ENCODE measurements at places on chromosomes 1 and 21.

DNA sequence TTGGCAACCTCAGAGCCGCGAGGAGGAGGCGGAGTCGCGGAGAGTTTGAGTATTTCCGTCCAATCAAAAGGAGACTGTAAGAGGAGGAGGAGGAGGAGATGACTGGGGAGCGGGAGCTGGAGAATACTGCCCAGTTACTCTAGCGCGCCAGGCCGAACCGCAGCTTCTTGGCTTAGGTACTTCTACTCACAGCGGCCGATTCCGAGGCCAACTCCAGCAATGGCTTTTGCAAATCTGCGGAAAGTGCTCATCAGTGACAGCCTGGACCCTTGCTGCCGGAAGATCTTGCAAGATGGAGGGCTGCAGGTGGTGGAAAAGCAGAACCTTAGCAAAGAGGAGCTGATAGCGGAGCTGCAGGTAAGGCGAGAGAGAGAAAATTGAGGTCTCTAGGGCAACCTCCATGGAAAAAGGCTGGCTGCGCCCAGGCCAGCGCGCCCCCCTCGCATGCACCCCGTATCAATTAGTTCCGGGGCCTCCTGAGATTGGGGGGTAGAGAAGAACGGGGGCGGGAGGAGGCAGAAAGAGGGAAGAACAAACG lies at the start of gene PHGDH:
Gene PHGDH (plus strand): TSS at position 131 of the 538 bp plus-strand sequence. CDS start 89 bp downstream, at position 220.
- peak; percentile 12 for DNase-seq

- DNase-seq = no peak
Observed at GRCh38 chr1:167197692-167198091, 23.0 kb upstream of the POU2F1 start.

DNA sequence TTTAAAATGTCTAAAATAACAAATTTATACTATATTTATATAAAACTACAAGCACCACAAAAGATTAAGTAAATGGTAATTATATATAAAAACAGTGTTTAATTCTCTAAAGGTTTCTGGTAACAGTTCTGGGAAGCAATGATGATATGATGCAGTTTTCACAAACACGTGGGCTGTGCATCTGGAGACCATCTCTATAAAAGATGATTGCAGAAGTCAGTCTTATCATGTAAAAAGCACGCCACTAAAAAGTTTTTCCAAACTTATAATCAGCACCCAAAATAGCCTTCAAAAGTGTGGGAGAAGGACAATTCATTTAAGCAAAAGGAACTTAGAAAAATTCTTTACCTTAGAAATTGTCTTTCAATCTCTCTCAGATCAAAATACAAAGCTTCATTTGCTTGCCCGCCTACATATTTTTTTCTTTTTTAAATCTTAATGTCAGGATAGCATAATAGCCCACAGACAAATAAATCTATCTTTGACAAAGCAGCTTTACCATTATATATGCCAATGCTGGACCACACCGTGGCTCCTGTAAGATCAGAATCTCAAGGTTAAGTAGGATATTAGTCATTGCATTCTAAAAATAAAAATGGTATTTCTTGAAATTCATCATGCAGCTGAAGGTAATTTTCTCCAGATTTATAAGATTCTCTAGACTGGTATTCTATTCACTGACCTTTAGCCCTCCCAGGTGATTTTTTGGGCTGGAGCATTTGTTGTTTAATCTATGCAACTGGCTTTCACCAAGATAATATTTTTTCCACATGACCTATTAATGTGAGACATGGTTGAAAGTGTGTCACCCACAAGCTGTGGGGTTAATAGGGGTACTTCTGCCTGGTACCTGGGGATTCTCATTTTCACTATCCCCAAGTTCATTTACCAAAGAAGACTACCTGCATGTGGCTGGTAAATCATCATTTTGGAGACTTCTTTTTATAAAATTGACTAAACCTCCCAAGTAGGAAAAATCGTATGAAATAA lies 189.6 kb upstream of the ST6GALNAC5 start:
- no peak for DNase-seq

DNA sequence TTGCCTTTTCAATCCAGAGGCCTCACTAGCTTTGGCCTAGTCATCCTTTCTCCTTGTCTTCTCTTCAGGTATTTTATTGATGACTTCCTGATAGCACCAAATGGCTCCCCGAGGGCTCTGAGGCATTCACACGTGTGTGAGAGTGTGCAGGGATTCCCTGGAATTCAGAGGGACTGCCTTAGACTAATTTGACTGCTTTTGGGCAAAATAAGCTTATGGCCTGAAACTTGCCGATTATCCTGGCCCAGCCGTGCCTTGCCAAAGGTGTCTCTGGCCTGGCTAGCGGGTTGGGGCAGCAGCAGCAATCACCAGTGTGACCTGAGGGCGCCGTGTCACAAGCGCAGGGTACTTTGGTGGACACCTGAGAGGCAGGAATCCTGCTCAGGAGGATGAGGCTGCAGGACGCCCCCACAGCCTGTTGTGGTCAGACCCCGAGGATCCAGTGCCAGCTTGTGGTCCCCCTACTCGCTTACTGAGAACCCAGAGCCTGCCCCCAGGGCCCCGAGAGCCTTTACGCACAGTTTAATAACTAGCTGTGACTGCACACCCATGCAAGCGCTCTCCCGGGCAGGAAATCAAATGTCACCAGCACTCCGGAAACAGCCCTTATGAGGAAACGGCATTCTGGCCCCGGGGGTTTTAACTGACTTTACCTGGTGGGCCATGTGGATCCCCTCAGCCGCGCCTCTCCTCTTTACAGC lies 62.8 kb upstream of the PDE9A start:
- DNase-seq = no peak

- DNase-seq = no peak
Observed at GRCh38 chr1:7519181-7519860, 251.8 kb upstream of the VAMP3 start.

GRCh38 chr1:18085387-18086074 lies 22.1 kb upstream of the IGSF21 start:
- no peak for DNase-seq

- DNase-seq = peak; percentile 67
Observed at GRCh38 chr1:182616130-182617013, 12.2 kb upstream of the RGS16 start.

GRCh38 chr1:235207209-235207565 lies 46.1 kb upstream of the RBM34 start:
- DNase-seq = no peak

DNA sequence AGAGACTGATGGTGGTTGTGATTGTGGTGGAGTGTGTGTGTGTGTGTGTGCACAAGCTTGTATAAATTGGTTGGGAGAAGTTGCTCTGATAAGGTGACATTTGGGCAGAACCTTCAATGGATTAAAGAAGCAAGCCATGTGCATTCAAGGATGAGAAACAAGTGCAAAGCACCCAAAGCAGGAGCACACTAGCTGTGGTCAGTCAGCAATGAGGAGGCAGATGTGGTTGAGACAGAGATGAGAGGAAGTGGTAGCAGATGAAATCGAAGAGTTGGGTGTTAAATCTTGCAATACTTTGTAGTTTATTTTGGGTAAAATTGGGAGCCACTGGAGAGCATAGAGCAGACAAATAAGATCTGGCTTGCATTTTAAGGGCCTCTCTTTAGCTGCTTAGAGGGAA lies 4.4 kb upstream of the PGBD5 start:
- DNase-seq = no peak

DNA sequence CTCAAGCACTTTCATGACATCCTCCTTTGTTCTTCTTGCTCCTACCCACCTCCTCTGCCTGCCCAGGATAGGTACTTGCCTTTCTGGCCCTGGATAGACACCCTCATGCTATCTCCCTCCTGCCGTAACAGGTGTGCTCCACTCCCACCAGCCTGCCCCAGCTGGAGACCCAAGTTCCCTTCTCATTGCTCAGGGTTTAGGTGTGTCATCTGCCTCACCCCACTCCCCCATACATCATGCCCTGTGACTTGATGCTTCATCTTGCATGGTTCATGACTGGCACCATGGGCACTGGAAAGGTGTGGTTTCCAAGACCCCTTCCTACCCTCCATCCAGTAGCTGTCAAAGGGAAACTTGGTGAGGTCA lies 5.9 kb downstream of the RHEX start:
- DNase-seq = no peak

- DNase-seq = peak; percentile 71
Observed at GRCh38 chr1:10909697-10910680, 102.5 kb upstream of the TARDBP start.

DNA sequence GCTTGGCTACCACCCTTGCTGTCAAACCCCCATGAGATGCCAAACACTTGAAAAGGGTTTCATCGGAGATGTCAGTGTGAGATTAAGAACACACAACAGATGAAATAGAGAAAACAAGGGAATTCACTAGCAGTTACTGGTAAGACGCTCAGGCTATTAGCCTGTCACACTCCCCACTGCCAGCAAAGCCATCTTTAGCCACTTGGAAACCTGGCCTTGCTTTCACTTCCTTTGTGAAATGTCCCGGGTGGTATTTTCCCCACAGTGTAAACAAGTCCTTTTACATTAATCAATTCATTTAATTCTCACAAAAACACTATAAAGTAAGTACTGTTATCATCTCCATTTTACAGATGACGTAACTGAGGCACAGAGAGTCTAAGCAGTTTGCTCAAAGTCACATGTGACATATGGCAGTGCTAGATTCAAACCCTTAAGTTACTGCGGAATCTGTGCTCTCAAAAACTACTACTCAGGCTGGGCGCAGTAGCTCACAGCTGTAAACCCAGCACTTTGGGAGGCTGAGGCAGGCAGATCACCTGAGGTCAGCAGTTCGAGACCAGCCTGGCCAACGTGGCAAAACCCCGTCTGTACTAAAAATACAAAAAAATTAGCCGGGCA lies 32.7 kb upstream of the KHDRBS1 start:
- DNase-seq = no peak
